ENCODE measurements at places on chromosomes 11 and 22.

DNA sequence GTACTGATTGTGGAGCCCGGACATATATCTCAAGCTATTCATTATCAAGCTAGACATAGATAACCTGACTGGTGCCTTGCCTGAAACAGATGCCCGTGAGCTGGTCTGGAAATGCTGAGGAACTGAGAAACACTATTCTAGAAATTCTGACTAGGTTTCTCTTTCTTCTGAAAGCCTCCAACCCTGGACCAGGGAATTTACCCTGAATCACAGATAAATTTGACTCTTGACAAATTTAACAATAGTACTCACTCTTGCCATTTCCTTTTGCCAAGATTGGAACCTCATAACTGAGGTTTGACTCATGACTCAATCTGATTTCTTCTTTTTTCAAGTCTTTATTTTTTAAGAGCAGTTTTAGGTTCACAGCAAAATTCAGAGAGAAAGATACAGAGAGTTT, 189.6 kb upstream of the SYN3 start:
- no peak for DNase-seq

DNA sequence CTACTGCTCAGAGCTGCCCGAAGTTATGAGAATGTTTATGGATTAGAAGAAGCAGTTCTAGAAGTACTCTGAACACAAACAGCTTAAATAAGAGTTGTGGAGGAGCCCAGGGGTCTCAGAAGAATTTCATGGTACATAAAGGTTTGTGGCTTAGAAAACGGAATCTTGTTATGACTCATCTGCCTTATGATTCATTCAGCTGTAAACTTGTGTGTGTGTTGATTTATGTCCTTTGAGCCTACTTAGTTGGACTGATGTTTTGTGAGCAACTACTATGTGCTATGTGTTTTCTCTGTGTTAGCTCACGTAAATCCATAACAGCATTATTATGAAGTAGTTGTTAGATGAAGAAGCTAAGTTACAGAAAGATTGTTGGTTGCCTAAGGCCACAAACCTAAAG, 203.7 kb downstream of the PGR start:
- no peak for DNase-seq

- DNase-seq: no peak
Measured at GRCh38 chr11:113202431-113202830, 112.0 kb upstream of the TTC12 start.

DNA sequence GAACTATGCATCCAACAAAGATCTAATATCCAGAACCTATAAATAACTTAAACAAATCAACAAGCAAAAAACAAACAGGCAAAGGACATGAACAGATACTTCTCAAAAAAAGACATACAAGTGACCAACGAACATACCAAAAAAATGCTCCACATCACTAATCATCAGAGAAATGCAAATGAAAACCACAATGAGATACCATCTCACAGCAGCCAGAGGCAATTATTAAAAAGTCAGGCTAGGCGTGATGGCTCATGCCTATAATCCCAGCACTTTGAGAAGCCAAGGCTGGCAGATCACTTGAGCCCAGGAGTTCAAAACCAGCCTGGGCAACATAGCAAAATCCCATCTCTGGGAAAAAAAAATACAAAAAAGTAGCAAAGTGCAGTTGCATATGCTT, 10.7 kb downstream of the SAA4 start:
- DNase-seq: no peak

Measured in right cardiac atrium (tissue), 5 donors.